Fibroblast of skin of back (primary cell): ENCODE measurements at places on chromosomes 1 and 21.

- DNase-seq = no peak
Measured at GRCh38 chr1:23837908-23838307, 12.7 kb upstream of the HMGCL start.

GRCh38 chr1:241701483-241702295 is 49.6 kb downstream of the WDR64 start:
- no peak for DNase-seq

- peak; percentile 99 for DNase-seq
Measured at GRCh38 chr1:40040511-40041465, at the start of gene CAP1. CAP1 (plus strand) TSS chr1:40040729; CDS start chr1:40059347, 18,618 bp downstream.

- DNase-seq = peak; percentile 59
Measured at GRCh38 chr1:189211742-189212141, 1265.9 kb downstream of the BRINP3 start.

GRCh38 chr1:11194407-11195176 is 5.4 kb downstream of the ANGPTL7 start:
- no peak for DNase-seq

- no peak for DNase-seq
Measured at GRCh38 chr21:31530364-31530763, 129.1 kb upstream of the SOD1 start.

DNA sequence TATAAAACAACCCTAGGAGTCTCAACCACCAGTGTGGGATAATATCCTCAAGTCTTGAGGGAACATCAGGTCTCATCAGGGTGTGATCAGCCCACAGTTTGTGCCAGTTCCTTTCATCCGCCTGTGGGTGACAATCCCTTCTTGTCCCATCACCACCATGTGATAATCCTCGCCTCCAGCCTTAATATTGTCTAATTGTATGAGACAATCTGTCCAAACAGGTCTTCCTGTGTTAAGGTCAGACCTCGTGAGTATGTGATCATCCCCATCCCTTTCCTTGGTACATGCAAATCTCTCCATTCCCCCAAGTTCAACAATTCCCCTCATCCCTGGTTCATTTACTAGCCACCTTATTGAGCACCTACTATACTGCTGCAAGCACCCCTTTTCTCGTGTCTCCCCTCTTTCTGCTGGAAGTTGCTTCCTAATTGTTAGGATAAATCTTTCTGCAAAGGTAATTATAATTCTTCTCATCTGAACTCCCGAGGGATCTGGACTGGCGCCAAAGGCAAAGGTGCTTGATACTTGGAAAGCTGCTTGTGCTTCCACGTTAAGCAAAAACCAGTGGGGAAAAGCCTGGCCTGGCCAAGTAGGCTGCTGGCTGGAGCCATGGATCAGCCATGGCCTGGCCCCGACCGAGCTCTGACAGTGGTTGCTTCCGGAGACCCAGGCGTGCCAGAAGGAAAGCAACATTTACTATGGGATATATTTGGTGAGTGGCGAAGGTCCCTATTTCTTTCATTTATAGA is 92.5 kb downstream of the RNF220 start:
- DNase-seq = no peak

DNA sequence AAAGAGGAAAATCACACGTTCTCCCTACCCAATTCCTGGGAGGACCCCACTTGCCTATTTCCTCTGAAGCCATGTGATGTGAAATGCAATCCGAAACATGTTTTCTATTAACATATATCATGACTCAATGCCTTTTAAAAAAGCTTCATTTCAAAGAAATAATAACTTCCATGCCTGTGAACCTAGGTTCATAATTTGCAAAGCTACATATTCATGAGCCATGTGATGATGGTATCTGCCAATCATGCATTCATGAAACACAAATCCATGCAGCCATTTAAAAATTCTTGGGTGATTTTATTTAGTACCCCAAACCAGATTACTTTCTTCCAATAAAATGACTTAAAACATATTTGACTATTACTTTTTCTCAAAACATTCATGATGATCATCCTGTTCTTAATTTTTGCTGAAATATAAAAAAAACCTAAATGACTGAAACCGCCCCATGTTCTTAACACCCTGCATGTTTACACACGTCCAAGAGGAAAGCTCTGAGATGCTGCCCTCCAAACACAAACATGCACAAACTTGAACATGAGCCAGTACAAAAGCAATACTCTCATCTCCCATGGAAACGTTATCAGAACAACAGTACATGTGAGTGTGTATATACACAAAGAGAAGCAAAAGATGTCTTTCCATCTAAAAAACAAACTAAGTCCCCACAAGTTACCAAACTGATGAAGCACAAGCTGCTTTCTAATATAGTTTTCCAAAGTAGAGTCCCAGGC is 140.1 kb downstream of the TGFBR3 start:
- peak; percentile 26 for DNase-seq

GRCh38 chr1:206693592-206693991 is 8.9 kb downstream of the MAPKAPK2 start:
- DNase-seq = no peak

DNA sequence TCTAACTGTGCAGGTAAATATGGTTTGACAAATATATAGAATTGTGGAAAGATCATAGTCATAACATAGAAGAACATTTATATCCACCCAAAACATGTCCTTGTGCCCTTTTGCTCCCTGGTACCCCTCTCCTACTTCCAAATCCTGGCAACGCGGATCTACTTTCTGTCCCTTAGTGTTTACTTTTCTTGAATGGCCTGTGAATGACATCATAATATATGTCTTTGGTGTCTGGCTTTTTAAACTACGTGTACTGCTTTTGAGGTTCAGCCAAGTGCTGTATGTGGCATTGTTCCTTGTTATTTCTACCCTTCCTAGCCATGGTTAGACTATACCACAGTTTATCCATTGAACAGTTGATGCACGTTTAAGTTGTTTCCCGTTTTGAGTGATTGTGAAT is 155.6 kb downstream of the SDCCAG8 start:
- no peak for DNase-seq

GRCh38 chr1:9767964-9768668 is 55.6 kb downstream of the CLSTN1 start:
- DNase-seq = no peak
